ENCODE measurements at places on chromosomes 2 and 18.

- DNase-seq = no peak
Measured at GRCh38 chr18:3547891-3548615, 98.1 kb downstream of the TGIF1 start.

GRCh38 chr18:23627321-23627720 lies 35.4 kb downstream of the ANKRD29 start:
- DNase-seq = no peak

DNA sequence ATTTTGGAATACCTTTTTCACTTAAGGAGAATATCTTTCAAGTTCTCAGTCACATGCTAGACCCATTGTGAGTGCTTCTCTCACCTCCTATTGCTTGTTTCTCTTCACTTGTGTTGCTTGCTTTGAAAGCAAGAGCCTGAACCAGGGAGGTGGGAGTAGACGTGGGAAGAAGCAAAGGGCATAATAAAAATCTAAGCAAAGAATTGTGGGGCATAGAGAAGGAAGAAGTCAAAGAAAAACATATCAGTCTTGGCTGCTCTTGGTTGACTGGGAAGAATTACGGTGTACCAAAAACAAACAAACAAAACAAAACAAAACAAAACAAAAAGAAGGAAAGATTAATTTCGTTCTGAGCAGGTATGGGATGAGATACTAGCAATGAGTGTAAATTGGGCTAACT lies 48.9 kb upstream of the ACVR1 start:
- no peak for DNase-seq

DNA sequence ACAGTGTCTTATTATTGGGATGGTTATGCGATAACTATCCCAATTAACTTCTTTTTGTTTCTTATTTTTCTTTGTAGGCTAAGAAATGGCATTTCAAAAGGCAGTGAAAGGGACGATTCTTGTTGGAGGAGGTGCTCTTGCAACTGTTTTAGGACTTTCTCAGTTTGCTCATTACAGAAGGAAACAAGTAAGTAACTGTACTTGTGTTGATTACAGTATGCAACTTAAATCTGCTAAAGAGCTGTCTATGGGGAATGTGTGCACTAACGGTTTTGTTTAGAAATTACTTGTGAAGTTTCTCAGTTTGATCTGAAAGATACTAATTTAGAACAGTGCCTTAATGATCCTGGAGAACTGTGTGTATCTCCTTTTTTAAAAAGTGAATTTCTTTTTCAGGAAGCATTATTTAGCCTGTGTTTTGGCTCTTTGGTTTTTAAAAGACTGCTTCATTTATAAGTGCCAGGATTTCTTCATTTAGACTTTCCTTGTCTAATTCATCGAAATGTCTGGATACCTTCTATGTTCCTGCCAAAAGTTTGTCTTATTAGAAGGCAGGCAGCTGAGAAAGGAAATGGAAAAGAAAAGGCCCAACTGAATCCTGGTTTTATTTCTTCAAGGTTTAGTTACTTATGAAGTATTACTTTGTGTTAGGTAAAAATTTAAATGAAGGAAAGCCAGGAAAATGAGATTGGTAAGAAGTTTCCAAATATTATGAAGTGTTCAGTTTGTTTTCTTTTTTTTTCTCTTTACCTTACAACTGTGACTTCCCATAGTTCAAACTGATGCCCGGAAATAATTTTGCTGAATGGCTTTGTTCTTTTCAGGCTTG lies 40.1 kb downstream of the GPD2 start:
- DNase-seq = no peak

DNA sequence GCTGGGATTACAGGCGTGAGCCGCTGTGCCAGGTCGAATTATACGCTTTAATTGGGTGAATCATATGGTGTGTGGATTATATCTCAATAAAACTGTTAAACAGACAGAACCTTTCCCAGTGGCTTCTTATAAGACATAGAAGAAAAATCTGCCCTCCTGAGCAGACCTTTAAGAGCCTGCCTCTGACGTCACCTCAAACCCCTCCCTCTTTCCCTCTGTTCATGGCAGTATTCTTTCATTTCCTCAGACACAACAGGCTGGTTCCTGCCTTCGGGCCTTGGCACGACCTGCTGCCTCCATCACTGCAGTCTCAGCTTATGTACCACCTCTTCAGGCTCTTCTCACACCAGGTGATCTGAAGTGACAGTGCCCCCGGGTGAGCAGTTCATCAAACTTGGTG lies 14.0 kb upstream of the PDIA6 start:
- DNase-seq = no peak

Data from activated CD8-positive, alpha-beta memory T cell treated with anti-CD3 and anti-CD28 coated beads for 1 hour (primary cell).